Activated CD8-positive, alpha-beta T cell treated with anti-CD3 and anti-CD28 coated beads, Interleukin-2, amount 10 ng/mL, durations not matched to agents 7 days and 5 days (primary cell): ENCODE measurements at places on chromosomes 5 and 9.

- no peak for DNase-seq
- H3K4me3 ChIP-seq, result no peak overlapping the region
- H3K27ac ChIP-seq, result no peak overlapping the region
- no peaks in the 10 kb centered on the region for H3K27me3 ChIP-seq
Observed at GRCh38 chr5:75116856-75117255, 64.5 kb upstream of the GCNT4 start.

- no peaks in the 10 kb centered on the region for H3K27me3 ChIP-seq
- no peak overlapping the region for H3K27ac ChIP-seq
- no peak for DNase-seq
- no peak overlapping the region for H3K4me3 ChIP-seq
- H3K36me3 ChIP-seq, result no peaks in the 10 kb centered on the region
- H3K4me1 ChIP-seq, result no peaks in the 10 kb centered on the region
Observed at GRCh38 chr5:24351285-24351684, 293.5 kb downstream of the CDH10 start.

- no peak for DNase-seq
- H3K4me1 ChIP-seq, result no peaks in the 10 kb centered on the region
- no peaks in the 10 kb centered on the region for H3K36me3 ChIP-seq
- H3K4me3 ChIP-seq, result no peak overlapping the region
Observed at GRCh38 chr9:94624629-94625028, 14.7 kb downstream of the FBP1 start.

GRCh38 chr5:766666-767431 lies 17.7 kb downstream of the ZDHHC11B start:
- H3K27me3 ChIP-seq, result no peaks in the 10 kb centered on the region
- H3K36me3 ChIP-seq, result no peaks in the 10 kb centered on the region
- no peaks in the 10 kb centered on the region for H3K4me1 ChIP-seq
- H3K27ac ChIP-seq, result no peak overlapping the region
- no peak for DNase-seq
- H3K4me3 ChIP-seq, result no peak overlapping the region

DNA sequence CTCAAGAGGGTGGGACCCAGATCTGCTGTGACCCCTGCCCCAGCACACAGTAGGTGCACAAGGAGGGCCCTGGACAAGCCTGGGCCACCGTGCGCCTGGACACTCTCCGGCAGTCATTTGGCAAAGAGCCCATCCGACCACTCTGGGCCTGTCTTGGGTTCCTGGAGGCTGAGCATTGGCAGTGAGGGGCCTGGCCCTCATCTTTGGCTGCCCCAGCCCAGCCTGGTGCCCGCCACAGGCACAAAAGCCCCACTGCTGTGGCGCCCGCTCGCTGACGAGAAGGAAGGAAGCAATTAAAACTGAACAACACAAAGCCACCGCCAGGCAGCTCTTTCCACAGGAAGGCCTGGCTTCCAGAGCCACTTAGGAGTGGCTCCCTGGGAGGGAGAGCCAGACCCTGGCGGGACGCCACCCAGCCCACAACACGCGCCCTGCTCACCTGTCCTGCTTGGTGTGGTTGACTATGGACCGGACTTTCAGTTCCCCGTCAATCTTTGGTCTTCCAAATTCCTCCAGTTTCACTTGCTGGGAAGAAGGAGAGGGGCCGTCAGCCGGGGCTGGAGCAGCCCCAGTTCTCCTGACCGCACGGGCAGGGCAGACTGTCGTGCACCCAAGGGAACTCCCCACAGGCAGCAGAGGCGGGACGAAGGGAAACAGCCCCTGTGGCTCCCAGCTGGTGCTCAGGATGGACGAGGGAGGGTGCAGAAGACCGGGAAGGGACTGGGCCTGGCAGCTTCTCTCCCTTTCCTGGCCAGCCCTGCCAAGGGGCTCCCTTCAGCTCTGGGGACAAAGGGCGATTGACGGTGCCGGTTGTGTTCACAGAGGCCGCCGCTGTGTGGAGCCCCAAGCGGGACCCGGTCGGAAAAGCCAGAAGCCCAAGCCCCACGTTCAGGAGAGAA lies 50.9 kb upstream of the SARDH start:
- H3K36me3 ChIP-seq, result no peaks in the 10 kb centered on the region
- H3K4me3 ChIP-seq, result no peak overlapping the region
- no peaks in the 10 kb centered on the region for H3K27me3 ChIP-seq
- H3K4me1 ChIP-seq, result peaks cover 24% of the 10 kb centered on the region
- no peak overlapping the region for H3K27ac ChIP-seq

- no peak overlapping the region for H3K27ac ChIP-seq
- DNase-seq, result no peak
- no peak overlapping the region for H3K4me3 ChIP-seq
Observed at GRCh38 chr5:93599399-93600120, 16.5 kb downstream of the NR2F1 start.

DNA sequence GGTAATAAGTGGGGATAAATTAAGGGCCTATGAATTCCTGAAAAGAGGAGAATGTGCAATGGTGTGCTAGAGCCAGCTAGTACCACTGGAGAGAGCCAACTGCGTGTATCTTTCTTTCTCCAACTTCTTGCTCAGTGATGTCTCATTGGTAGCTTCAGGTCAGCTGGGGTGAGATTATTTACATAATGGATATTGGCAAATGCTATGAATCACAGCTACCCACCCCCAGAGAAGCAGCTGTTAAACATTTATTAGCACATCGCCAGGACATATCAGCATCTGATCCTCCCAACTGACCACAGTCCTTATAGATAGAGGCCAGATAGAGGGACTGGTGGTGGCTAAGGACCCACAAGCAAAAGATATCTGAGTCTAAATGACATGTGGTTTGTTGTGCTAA lies 421.3 kb downstream of the ACTL7B start:
- H3K36me3 ChIP-seq, result no peaks in the 10 kb centered on the region
- DNase-seq, result no peak
- H3K27ac ChIP-seq, result no peak overlapping the region
- no peaks in the 10 kb centered on the region for H3K27me3 ChIP-seq
- H3K4me1 ChIP-seq, result no peaks in the 10 kb centered on the region

DNA sequence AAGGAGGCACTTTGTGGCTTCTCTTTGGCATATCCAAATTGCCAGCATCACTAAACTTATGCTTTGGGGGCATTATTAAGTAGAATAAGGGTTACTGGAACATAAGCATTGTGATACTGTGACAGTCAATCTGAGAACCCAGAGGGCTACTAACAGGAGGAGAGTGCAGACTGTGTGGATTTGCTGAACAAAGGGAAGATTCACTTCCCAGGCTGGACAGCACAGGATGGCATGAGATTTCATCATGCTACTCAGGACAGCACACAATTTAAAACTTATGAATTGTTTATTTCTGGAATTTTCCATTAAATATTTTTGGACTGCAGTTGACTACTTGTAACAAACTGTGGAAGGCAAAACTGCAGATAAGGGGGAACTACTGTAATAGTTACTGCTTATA lies 212.5 kb downstream of the TMC1 start:
- no peaks in the 10 kb centered on the region for H3K27me3 ChIP-seq
- H3K36me3 ChIP-seq, result no peaks in the 10 kb centered on the region
- H3K4me3 ChIP-seq, result no peak overlapping the region
- H3K27ac ChIP-seq, result no peak overlapping the region

DNA sequence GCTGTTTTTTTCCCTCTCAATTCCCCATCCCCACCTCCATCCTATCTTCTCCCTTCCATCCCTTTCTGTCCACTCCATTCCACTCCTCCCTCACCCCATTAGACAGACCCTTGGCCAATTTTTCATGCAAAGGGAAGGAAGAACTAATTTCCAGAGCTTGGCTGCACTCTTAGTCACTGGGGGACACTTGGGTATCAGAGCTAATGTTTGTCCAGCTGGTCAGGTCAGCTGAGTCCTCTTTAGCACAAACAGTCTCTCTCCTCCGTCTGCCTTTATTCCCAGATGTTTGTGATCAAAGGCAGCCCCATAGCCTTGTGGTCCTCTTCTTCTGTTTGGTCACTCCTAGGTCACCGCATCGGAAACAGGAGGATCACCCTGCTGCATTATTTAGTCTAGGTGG lies 148.5 kb downstream of the NMUR2 start:
- H3K27ac ChIP-seq, result no peak overlapping the region
- no peak for DNase-seq
- H3K36me3 ChIP-seq, result no peaks in the 10 kb centered on the region
- H3K4me1 ChIP-seq, result no peaks in the 10 kb centered on the region
- H3K4me3 ChIP-seq, result no peak overlapping the region

GRCh38 chr9:130487500-130487899 lies 42.7 kb downstream of the ASS1 start:
- no peaks in the 10 kb centered on the region for H3K36me3 ChIP-seq
- H3K4me3 ChIP-seq, result no peak overlapping the region
- no peaks in the 10 kb centered on the region for H3K4me1 ChIP-seq
- DNase-seq, result no peak
- peaks cover 22% of the 10 kb centered on the region for H3K27me3 ChIP-seq
- H3K27ac ChIP-seq, result no peak overlapping the region

DNA sequence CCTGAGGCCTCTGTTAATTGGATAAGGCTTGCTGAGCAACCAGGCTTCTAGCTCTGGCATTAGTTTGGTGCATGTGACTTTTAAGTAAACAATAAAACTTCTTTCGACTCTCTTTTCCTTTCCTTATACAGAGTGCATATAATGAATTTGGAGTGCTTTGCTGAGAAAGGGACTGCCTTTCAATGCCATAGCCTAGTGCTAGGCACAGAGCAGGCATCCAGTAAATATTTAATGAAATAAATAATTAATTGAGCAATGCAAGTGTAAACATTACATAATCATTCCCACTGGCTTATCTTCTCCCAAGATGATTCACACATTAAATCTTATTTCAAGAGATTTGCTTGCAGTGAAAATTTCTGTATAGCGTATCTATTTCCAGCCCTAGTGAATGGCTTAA lies 74.1 kb downstream of the NMUR2 start:
- H3K4me3 ChIP-seq, result no peak overlapping the region
- H3K4me1 ChIP-seq, result no peaks in the 10 kb centered on the region
- H3K27ac ChIP-seq, result no peak overlapping the region
- H3K36me3 ChIP-seq, result no peaks in the 10 kb centered on the region
- H3K27me3 ChIP-seq, result no peaks in the 10 kb centered on the region

DNA sequence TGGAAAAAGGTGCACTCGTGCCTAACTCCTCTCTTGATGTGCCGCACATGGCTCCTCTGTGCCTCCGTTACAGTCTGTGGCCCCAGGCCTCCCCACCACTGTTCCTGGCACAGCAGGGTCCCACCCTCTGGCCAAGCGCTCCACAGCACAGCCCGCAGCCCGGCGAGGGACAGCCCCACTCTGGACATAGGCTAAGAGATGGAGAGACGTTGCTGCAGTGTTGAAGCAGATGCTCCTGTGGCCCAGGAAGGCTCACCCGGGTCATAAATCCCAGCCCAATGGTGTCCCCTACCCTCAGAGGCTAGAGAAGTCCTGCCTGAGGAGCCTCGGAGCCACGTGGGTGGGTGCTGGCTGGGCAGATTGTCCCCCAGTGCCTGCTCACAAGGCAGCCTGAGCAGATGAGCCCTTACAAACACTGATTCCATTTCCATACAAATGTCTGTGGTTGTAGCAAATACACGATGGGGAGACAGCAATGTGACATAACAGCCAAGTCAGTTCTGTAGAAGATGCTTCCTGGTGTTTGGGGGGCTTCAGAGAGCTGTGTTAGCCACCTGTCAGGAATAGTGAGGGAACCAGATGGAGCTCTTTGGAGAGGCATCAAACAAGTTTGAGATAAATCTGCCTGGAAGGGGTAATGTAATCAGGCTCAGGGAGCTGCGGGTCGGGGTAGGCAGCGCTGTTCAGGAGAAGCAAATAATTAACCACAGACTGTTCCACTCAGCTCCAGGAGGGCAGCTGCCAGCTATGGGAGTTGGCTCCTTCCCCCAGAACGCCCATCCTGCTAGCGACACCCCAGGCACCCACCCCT lies 41.7 kb downstream of the C5orf15 start:
- H3K36me3 ChIP-seq, result no peaks in the 10 kb centered on the region
- H3K27me3 ChIP-seq, result peaks cover 7% of the 10 kb centered on the region
- no peak for DNase-seq
- H3K4me1 ChIP-seq, result peaks cover 16% of the 10 kb centered on the region

GRCh38 chr5:179212870-179213269 lies 132.4 kb downstream of the ADAMTS2 start:
- DNase-seq, result peak; percentile 23
- no peak overlapping the region for H3K27ac ChIP-seq
- no peaks in the 10 kb centered on the region for H3K36me3 ChIP-seq
- H3K4me1 ChIP-seq, result no peaks in the 10 kb centered on the region
- H3K4me3 ChIP-seq, result no peak overlapping the region

DNA sequence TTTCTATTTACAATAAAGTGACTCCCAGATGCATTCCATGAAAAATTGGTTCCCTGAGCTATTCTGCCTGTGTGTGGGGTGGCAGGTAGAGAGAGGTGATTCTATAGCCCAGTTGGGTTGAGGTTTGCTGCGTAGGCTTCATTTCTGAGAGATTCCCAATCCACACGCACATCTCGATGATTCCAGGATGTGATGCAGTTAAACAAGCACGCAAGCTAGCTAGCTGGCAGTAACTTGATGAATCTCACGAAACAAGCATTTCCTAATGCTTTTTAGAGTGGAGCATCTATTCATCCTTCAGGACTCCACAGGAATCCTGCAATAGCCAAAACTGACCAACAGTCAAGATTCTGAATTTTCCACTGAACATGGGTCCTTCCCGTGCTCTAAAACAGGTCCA lies 43.8 kb upstream of the CER1 start:
- no peaks in the 10 kb centered on the region for H3K4me1 ChIP-seq
- H3K27me3 ChIP-seq, result peaks cover 19% of the 10 kb centered on the region
- no peak for DNase-seq
- H3K36me3 ChIP-seq, result no peaks in the 10 kb centered on the region

DNA sequence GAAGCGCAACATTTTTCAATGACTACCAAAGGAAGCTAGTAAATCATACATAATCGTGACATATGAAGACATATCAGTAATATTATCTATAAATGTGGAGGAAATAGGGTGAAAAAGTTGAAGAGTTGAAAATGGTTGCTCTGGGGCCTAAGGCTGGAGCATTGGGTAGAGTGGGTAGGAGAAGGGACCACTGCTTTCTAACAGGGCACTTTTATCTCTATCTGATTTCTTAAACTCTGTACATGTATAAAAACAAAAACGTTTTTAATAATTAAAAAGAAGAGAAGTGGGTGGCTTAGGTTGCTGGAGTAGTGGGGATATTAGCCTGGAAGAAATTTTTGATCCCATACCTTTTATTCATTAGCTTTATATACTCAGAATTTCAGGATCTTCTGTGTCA lies 44.2 kb upstream of the ITGA1 start:
- peak overlapping the region; percentile 15 for H3K4me3 ChIP-seq
- H3K4me1 ChIP-seq, result peaks cover 74% of the 10 kb centered on the region
- peaks cover 36% of the 10 kb centered on the region for H3K36me3 ChIP-seq

GRCh38 chr9:87867391-87867790 lies 15.3 kb upstream of the SPATA31E1 start:
- H3K4me3 ChIP-seq, result no peak overlapping the region
- no peaks in the 10 kb centered on the region for H3K4me1 ChIP-seq
- no peaks in the 10 kb centered on the region for H3K36me3 ChIP-seq
- H3K27ac ChIP-seq, result no peak overlapping the region

- no peaks in the 10 kb centered on the region for H3K4me1 ChIP-seq
- H3K27ac ChIP-seq, result no peak overlapping the region
- no peaks in the 10 kb centered on the region for H3K36me3 ChIP-seq
- no peak overlapping the region for H3K4me3 ChIP-seq
Observed at GRCh38 chr5:32989815-32990214, 278.7 kb downstream of the NPR3 start.

- peaks cover 64% of the 10 kb centered on the region for H3K36me3 ChIP-seq
- no peak overlapping the region for H3K4me3 ChIP-seq
- no peak for DNase-seq
- no peaks in the 10 kb centered on the region for H3K27me3 ChIP-seq
Observed at GRCh38 chr9:94277885-94278536, 18.9 kb downstream of the ZNF169 start.

- H3K4me1 ChIP-seq, result peaks cover 30% of the 10 kb centered on the region
- peak overlapping the region; percentile 93 for H3K27ac ChIP-seq
- peaks cover 4% of the 10 kb centered on the region for H3K36me3 ChIP-seq
- peak overlapping the region; percentile 80 for H3K4me3 ChIP-seq
Observed at GRCh38 chr9:134068744-134069479, 1.1 kb upstream of the BRD3 start.
